Left lung (tissue), 14 donors: ENCODE measurements at places on chromosomes 6 and 20. TPM values are rescaled to one million over a fixed set of nuclear protein-coding genes. Genes with fewer than 3 reads are reported as not detected.

RWDD1 gene
- polyA plus RNA-seq: 79.5 TPM

- no peak overlapping the region for H3K27ac ChIP-seq
- H3K36me3 ChIP-seq: no peaks in the 10 kb centered on the region
- H3K4me1 ChIP-seq: no peaks in the 10 kb centered on the region
- H3K4me3 ChIP-seq: no peak overlapping the region
- H3K27me3 ChIP-seq: no peaks in the 10 kb centered on the region
Observed at GRCh38 chr6:88566746-88567534, 396.5 kb downstream of the RNGTT start.

HLA-F gene
- polyA plus RNA-seq: 15.4 TPM

- H3K4me1 ChIP-seq: no peaks in the 10 kb centered on the region
- H3K4me3 ChIP-seq: no peak overlapping the region
- no peaks in the 10 kb centered on the region for H3K27me3 ChIP-seq
- H3K27ac ChIP-seq: no peak overlapping the region
Observed at GRCh38 chr6:48986845-48987244, 476.2 kb downstream of the MMUT start.

DNA sequence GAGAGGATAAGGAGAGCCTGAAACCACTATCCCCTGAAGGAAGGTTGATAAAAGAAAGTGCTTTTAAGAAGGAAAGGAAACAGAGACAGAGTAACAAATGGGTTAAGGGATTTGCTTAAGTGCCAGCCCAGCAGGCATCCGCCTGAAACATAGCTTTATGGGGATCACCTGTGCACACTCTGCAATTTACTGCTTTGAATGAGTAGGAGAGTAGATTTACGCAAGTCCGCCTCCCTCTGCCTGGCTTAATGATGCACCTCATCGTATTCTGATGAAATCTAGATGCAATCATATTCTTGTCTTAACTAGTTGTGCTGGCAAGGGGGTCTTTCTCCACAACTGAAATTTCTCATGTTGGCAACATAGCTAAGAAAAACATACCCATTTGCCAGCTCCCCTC, 101.1 kb upstream of the ID4 start:
- no peaks in the 10 kb centered on the region for H3K36me3 ChIP-seq
- no peak for DNase-seq
- no peak overlapping the region for H3K27ac ChIP-seq

ULBP2 gene
- 2.5 TPM for polyA plus RNA-seq

DNA sequence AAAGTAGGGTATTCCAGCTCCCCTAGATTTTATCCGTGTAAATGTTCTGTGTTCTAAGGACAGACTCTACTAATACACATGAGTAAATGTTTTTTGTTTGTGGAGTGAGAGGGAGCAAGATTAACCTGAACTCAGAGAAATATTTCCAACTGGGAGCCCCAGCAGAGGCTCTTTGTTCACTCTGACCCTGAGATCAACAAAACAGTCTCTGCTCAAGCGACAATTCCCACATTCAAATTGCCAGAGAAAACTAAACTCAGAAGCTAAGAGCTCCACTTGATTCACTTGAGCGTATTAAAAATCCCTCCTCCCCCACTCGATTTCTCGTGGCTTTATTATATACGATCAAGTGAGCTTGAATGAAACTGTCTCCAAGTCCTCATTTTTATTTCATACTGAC, 413.9 kb upstream of the JARID2 start:
- H3K27me3 ChIP-seq: no peaks in the 10 kb centered on the region
- H3K4me1 ChIP-seq: no peaks in the 10 kb centered on the region
- H3K27ac ChIP-seq: no peak overlapping the region

GRCh38 chr20:53809217-53809616, 215.6 kb upstream of the ZNF217 start:
- DNase-seq: no peak
- no peaks in the 10 kb centered on the region for H3K27me3 ChIP-seq
- no peaks in the 10 kb centered on the region for H3K4me1 ChIP-seq

CDH22 gene
- 0.08 TPM for polyA plus RNA-seq

DNA sequence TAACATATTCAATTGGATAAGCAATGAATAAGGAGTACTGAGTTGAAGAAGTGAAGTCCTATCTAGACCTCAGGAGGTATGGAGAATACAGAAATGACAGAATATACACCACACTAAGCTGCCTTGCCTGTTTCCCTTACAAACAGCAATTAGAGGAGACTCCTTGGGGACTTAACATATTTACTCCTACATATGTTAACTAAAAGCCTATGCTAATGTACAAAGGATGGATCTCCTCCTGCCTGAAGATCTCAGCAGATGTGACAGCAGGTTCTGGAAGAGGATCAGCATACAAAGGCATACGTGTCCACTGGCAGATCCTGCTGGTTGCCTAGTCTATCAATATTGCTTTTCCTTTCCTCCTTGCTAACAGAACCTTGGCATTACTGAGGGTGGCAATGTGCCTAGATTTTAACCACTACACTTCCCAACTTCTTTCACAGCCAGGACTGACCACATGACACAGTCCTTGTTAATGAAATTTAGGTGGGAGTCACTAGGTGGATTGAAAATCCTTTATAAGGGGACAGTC, 29.6 kb downstream of the PRKN start:
- no peak for DNase-seq
- no peak overlapping the region for H3K4me3 ChIP-seq
- H3K27me3 ChIP-seq: no peaks in the 10 kb centered on the region
- no peaks in the 10 kb centered on the region for H3K4me1 ChIP-seq
- no peaks in the 10 kb centered on the region for H3K36me3 ChIP-seq
- no peak overlapping the region for H3K27ac ChIP-seq

DNA sequence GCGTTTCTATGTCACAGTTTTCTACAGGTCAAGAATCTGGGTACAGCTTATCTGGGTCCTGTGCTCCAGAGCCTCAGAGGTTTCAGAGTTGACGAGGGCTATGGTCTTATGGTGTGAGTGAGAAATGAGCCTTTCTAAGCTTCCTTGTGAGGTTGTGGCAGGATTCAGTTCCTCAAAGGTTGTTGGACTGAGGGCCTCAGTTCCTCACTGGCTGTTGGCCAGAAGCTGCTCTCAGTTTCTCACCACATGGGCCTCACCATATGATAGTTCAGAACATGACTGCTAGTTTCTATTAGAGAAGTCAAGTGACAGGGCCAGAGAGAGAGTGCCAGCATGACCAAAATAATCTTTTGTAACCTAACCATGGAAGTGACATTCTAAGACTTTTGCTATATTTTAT, 96.1 kb downstream of the NUS1 start:
- DNase-seq: no peak
- H3K27ac ChIP-seq: no peak overlapping the region
- no peak overlapping the region for H3K4me3 ChIP-seq
- H3K27me3 ChIP-seq: no peaks in the 10 kb centered on the region
- no peaks in the 10 kb centered on the region for H3K4me1 ChIP-seq

CD24 gene
- polyA plus RNA-seq: 154 TPM

NHLRC1 gene
- 1.9 TPM for polyA plus RNA-seq

DNA sequence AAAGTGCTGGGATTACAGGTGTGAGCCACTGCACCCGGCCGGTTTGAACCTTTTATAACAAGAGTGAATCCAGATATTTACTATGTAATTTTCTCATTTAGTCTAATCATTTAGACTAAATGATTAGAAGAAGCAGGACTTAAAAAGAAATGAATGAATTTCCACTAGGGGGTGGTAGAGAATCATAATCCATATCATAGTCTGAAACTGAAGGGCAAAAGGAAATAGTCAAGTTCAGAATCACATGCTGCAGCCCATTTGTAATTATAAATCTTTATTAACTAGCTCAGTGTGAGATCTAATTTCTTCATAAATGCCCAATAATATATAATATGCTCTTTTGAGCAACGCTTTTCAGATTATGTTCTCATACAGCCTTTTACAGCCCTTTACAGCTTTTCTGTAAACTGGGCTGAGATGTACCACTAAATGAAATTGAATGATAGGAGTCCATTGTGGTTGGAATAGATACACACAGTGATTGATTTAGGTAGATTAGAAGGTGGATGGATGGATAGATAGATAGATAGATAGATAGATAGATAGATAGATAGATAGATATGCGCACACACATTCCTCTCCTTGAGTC, 31.8 kb downstream of the PSMB9 start:
- DNase-seq: no peak
- no peaks in the 10 kb centered on the region for H3K36me3 ChIP-seq
- peaks cover under 1% of the 10 kb centered on the region for H3K27me3 ChIP-seq
- H3K27ac ChIP-seq: no peak overlapping the region

SDC4 gene
- polyA plus RNA-seq: 183 TPM

DNA sequence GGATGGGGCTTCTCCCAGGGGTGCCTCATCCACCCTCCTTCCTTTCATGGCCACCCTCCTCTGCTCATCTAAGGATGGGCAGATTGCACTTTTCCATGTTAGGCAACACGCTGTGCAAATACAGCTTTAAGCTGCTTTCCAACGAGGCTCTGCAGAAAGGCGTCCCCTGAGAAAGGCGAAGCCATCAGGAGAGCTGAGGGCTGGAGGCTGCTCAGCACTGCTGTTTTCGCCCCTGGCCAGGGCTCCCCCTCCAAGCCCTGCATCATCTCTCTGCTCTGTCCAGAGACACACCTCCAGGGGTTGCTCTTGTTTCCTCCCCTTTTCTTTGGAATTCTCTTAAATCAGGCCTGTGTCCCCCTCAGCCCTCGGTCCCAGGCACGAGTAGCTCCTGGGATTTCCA, 526.1 kb downstream of the CDH26 start:
- no peaks in the 10 kb centered on the region for H3K36me3 ChIP-seq
- no peaks in the 10 kb centered on the region for H3K4me1 ChIP-seq
- no peaks in the 10 kb centered on the region for H3K27me3 ChIP-seq

SPAG4 gene
- 2.2 TPM for polyA plus RNA-seq
